Astrocyte (in vitro differentiated cells and primary cell): ENCODE measurements at places on chromosomes 3 and 15. TPM values are rescaled to one million over a fixed set of nuclear protein-coding genes. Genes with fewer than 3 reads are reported as not detected.

DNA sequence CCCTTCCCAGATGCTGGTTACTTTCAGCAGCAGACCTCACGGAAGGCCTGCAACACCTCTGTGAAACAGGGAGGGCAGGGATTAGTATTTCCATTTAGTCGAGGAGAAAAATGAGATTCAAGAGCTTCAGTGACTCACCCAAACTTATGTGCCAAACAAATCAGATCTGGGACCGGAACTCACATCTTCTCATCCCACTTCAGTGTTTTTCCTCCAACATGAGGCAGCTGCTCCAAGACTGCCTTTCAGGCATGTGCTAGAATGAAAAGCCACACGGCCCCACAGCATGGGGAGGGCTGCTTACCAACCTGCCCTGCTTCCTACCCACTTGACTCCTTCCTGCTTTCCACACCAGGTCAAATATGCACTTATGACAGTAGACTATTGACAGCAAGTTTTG lies 129.4 kb upstream of the SLC24A5 start:
- DNase-seq, result peak; percentile 62

Gene THRB
- 6.8 and 8.5 TPM in 2 replicates for total RNA-seq

Gene LMAN1L
- 0.32 TPM in 1 of 2 replicates, not detected in the other for total RNA-seq

- no peak for DNase-seq
Measured at GRCh38 chr3:46612324-46612723, at the start of gene FAM240A. Gene FAM240A, plus strand, starts transcription at chr3:46612525. Its CDS starts 159 bp downstream, at chr3:46612684.

DNA sequence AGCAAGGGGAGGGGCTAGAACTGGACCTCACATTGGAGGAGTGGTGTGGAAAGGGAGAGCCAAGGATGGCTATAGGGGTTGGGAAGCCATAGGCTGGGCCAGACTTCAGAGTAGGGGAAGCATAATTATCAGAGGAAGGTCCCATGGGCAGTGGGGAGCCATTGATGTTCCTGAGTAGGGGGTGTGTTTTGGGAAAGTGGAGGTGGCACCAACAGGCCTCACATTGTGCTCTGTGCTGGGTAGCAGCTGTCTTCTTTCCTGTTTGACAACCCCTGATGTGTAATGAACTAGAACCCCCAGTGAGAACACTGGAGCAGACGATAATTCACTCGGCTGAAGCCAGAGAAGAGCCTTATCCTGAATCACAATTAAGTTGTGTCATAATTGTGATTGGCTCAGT lies 41.2 kb downstream of the SLC6A11 start:
- DNase-seq, result no peak

DNA sequence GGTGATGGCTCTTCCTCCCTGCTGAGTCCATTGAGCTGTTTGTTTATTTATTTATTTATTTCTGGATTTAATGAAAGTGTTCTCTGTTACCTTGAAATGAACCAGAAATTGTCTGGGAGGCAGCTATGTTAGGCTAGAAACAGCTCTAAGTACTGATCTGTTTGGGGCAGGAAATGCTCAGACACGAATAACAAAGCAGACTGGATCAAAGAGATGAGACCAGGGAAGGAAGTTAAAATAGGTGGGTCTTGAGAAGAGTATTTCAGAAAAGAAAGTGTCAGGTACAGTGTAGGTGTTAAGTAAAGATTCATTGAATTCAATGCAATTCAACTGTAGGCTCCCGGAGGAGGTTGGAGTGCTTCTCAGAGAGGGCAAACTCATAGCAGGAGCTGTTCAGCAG lies 173.3 kb downstream of the IL20RB start:
- DNase-seq, result no peak
